ENCODE measurements at places on chromosomes 2 and 18.
A peak's percentile ranks its signal among the peaks of the same experiment; 100 is the strongest.

DNA sequence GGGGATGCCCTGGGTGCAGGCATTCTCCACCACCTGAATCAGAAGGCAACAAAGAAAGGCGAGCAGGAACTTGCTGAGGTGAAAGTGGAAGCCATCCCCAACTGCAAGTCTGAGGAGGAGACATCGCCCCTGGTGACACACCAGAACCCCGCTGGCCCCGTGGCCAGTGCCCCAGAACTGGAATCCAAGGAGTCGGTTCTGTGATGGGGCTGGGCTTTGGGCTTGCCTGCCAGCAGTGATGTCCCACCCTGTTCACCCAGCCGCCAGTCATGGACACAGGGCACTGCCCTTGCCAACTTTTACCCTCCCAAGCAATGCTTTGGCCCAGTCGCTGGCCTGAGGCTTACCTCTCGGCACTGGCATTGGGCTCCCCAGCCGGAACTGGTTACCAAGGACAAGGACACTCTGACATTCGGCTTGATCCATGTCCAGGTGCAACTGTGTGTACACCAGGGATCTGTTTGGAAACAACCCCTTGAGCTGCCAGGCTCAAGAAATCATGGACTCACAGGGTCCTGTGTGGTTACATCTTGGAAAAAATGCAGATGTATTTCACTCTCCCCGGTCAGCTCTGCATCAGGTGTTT is 31.8 kb downstream of the SLC1A4 start:
- H3K27me3 ChIP-seq: no peaks in the 10 kb centered on the region
- H3K27ac ChIP-seq: no peak overlapping the region
- H3K36me3 ChIP-seq: peaks cover 48% of the 10 kb centered on the region
- no peak overlapping the region for H3K4me3 ChIP-seq
- peaks cover 12% of the 10 kb centered on the region for H3K4me1 ChIP-seq
- DNase-seq: no peak

- H3K27ac ChIP-seq: peak overlapping the region; percentile 20
- H3K36me3 ChIP-seq: no peaks in the 10 kb centered on the region
- H3K27me3 ChIP-seq: no peaks in the 10 kb centered on the region
- no peak overlapping the region for H3K4me3 ChIP-seq
These were observed 170.1 kb downstream of the ASB1 start for GRCh38 chr2:238596571-238597551.

DNA sequence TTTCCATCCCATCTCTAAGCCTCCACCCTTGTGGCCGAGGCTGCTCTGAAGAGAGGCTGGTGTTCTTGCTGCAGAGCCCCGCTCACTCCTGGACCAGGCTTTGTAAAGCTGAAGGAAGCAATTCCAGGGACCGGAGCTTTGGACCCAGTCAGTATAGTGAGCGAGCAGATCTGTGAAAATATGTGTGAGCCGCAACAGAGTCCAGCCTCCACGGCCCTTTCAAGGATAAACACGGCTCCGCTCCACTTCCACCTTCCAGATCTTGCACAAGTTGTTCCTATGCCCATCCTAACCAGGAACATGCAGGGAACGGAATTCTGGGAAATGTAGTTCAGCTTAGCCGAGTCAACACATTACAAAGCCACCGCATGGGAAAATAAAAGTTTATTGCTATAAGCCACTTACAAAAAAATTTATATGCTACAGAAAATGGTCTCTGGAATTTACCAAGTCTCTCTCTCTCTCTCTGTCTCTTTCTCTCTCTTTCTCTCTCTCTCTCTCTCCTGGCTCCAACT is 151.7 kb upstream of the ZNF521 start:
- H3K4me1 ChIP-seq: no peaks in the 10 kb centered on the region
- no peaks in the 10 kb centered on the region for H3K27me3 ChIP-seq
- no peaks in the 10 kb centered on the region for H3K36me3 ChIP-seq
- peak overlapping the region; percentile 70 for H3K4me3 ChIP-seq
- no peak overlapping the region for H3K27ac ChIP-seq

DNA sequence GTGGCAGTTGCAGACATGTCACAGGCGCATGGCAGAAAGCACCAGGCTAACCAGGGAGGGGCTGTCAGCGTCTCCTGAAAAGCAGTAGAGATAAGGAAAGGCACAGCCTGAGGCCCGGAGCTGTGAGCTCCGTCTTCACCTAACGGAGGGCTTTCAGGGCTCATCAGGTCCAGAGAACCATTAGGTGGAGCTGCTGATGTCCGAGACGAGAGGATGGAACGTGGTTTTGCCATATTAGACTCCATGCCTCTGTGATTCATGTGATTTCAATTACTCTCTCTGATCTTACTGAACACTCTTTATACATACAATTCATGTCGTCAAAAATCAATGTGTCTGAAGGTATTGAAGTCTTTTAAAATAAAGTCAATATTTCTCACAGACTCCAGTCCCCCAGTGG is 120.3 kb upstream of the RAB6C start:
- H3K4me1 ChIP-seq: no peaks in the 10 kb centered on the region
- no peaks in the 10 kb centered on the region for H3K36me3 ChIP-seq
- H3K27me3 ChIP-seq: no peaks in the 10 kb centered on the region
- no peak for DNase-seq
- H3K27ac ChIP-seq: no peak overlapping the region
- no peak overlapping the region for H3K4me3 ChIP-seq

GRCh38 chr2:82155469-82155868 is 1850.9 kb upstream of the LRRTM1 start:
- H3K27ac ChIP-seq: no peak overlapping the region
- H3K4me1 ChIP-seq: no peaks in the 10 kb centered on the region
- no peaks in the 10 kb centered on the region for H3K36me3 ChIP-seq
- no peaks in the 10 kb centered on the region for H3K27me3 ChIP-seq

GRCh38 chr2:151619337-151619989 is 114.8 kb downstream of the NEB start:
- no peak for DNase-seq
- no peak overlapping the region for H3K4me3 ChIP-seq
- H3K27ac ChIP-seq: no peak overlapping the region
- H3K36me3 ChIP-seq: no peaks in the 10 kb centered on the region
- no peaks in the 10 kb centered on the region for H3K27me3 ChIP-seq

DNA sequence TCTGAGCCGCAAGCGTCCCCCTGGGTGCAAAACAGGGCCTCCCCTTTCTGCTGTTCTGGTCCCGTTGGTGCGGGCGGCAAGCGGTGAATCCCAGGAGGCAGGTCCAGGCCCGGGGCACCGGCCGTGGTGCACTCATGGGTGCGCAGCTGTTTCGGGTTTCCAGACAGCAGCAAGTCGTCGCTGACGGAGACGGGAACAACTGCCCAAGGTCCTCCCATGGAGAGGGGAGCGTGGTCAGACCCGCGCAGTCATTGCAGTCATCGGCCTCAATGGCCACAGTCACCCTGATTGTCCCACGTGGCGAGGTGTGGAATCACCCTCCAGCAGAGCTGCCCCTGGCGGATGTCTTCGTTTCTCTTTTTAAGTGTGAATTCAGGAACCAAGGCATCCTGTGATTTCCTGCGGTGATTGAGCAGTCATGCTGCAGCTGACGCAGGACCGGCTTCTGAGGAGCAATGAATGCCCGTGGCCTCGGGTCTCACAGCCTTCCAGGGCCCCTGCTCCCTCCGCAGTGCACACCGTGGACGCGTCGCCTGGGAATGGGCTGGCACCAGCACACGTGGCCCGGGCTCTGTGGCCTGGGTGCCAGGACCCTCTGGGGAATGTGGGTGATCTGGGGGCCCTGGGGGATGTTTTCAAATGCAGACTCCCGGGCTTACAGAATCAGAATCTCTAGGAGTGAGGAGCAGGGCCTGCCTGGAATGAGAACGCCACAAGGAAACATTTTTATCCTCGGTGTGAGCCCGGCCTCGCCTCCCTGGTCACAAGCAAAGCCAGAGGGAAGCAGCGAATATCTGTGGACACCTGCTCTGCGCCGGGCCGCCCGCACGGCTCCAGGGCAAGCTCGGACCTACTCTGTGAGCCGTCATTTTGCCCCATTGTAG is 244.2 kb upstream of the SALL3 start:
- H3K4me1 ChIP-seq: no peaks in the 10 kb centered on the region
- no peaks in the 10 kb centered on the region for H3K27me3 ChIP-seq
- no peak for DNase-seq
- H3K27ac ChIP-seq: no peak overlapping the region

GRCh38 chr2:190927301-190927700 is 46.7 kb downstream of the GLS start:
- no peaks in the 10 kb centered on the region for H3K27me3 ChIP-seq
- no peak overlapping the region for H3K4me3 ChIP-seq
- DNase-seq: peak; percentile 21
- H3K36me3 ChIP-seq: peaks cover 98% of the 10 kb centered on the region

GRCh38 chr18:36697905-36698304 is 130.9 kb downstream of the TPGS2 start:
- no peak for DNase-seq
- no peaks in the 10 kb centered on the region for H3K27me3 ChIP-seq
- no peak overlapping the region for H3K27ac ChIP-seq
- no peak overlapping the region for H3K4me3 ChIP-seq

GRCh38 chr2:48504647-48505327 is 25.2 kb upstream of the STON1 start:
- H3K27ac ChIP-seq: peak overlapping the region; percentile 37
- no peak overlapping the region for H3K4me3 ChIP-seq
- peaks cover 18% of the 10 kb centered on the region for H3K4me1 ChIP-seq
- H3K27me3 ChIP-seq: no peaks in the 10 kb centered on the region

GRCh38 chr18:7567474-7568425 is 634 bp downstream of the PTPRM start:
- H3K4me3 ChIP-seq: peak overlapping the region; percentile 89
- DNase-seq: peak; percentile 93
- no peaks in the 10 kb centered on the region for H3K36me3 ChIP-seq

DNA sequence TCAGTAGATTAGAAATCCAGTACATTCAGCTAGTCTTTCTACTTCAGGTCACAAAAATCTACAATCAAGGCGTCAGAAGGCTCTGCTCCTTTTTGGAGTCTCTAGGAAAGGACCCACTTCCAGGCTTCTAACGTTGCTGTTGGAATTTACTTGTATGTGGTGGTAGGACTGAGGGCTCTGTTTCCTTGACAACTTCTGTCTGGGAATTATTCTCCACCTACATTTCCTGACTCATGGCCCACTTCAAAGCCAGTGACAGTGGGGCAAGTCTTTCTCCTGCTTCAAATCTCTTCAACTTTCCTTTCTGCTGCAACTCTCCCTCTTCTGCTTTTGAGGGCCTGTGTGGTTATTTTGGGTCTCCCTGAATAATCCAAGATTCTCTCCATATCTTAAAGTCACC is 10.4 kb upstream of the TMX3 start:
- peaks cover 14% of the 10 kb centered on the region for H3K4me1 ChIP-seq
- H3K4me3 ChIP-seq: no peak overlapping the region
- peak; percentile 8 for DNase-seq
- H3K36me3 ChIP-seq: no peaks in the 10 kb centered on the region
- H3K27ac ChIP-seq: peak overlapping the region; percentile 10

- no peaks in the 10 kb centered on the region for H3K27me3 ChIP-seq
- H3K4me1 ChIP-seq: peaks cover 19% of the 10 kb centered on the region
- DNase-seq: peak; percentile 83
- H3K27ac ChIP-seq: no peak overlapping the region
These were observed 15.6 kb upstream of the RMND5A start for GRCh38 chr2:86704459-86704971.

DNA sequence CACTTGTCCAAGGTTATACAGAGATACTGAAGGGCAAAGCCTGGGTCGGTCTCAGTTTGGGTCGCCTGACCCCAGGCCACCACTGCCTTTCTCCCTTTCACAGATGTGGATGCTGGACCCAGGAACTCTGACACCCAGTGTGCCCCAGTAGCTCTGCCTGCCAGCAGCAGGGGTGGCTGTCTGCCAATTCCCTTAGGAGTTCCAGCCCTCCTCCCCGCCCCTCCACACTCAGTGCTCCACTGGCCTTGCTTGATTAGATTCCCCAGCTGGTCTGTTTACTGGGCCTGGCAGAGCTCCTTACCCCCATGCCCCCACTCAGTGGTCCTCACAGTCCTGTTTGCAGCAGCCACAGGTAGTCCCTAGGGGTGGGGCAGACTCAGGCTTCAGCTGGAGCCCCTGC is 75.5 kb downstream of the NPAS2 start:
- no peak overlapping the region for H3K4me3 ChIP-seq
- DNase-seq: no peak
- no peaks in the 10 kb centered on the region for H3K36me3 ChIP-seq
- no peak overlapping the region for H3K27ac ChIP-seq

DNA sequence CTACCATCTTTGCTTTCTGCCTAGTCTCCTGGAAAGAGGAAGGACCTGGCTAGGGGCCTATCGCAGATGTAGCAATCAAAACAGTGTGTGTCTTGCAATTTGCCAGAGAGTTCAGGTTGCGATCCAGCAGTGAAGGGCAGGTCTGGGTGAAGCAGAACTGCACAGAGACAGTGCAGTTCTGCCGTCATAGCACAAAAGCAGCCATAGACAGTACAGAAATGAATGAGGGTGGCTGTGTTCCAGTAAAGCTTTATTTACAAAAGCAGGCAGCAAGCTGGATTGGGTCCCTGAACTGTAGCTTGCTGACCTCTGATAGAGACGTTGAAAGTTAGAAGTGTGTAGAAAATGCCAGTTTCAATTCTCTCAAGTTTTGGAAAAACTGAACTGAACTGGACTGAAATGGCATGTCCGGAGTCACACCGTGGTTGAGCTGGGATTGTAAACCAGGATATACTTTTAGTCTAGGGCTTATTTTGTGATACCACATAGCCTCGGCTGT is 186.8 kb downstream of the LTBP1 start:
- H3K4me3 ChIP-seq: peak overlapping the region; percentile 78
- H3K36me3 ChIP-seq: peaks cover 4% of the 10 kb centered on the region
- H3K27me3 ChIP-seq: no peaks in the 10 kb centered on the region

DNA sequence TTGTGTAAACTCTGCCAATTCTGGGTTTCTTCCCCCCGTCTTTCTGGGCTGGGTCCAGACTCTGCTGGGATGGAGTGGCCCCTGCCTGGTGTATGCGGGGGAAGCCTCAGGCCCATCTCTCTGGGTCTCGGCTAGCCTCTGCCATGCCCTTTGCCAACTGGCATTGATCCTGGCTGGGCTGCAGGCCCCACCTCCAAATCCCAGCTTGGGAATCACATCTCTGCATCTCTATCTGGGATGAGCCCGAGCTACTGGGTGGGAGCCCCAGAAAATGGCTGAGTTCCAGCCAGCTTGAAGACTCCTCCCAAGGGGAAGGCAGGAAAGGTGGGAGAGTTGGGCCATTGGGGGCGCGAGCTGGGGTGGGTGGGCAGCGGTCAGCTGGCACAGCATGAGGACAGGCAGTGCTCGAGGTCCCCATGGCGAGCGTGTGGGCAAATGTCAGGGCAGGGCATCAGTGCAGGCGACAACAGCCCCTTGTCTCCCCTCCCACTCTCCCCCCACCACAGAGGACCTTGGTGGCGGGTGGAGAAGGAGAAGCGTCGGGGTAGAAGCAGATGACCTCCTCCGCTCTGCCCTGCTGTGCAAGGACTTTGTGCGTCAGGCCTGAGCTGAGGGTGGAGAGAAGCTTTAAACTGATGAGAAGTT is 139.4 kb downstream of the ASB1 start:
- DNase-seq: no peak
- H3K4me3 ChIP-seq: no peak overlapping the region
- peaks cover 45% of the 10 kb centered on the region for H3K27me3 ChIP-seq
- no peak overlapping the region for H3K27ac ChIP-seq

All from osteoblast (primary cell).